ENCODE measurements at places on chromosomes 6 and 20. TPM values are rescaled to one million over a fixed set of nuclear protein-coding genes. Genes with fewer than 3 reads are reported as not detected.
A peak's percentile ranks its signal among the peaks of the same experiment; 100 is the strongest.

GRCh38 chr6:106519460-106520394 is 109.6 kb downstream of the RTN4IP1 start:
- peak; percentile 92 for DNase-seq

COL21A1 gene
- total RNA-seq = not detected

USP49 gene
- total RNA-seq = 6.3 TPM

- DNase-seq = no peak
Measured at GRCh38 chr6:157937916-157938315, 43.7 kb upstream of the SYNJ2 start.

- no peak for DNase-seq
Measured at GRCh38 chr6:157232161-157232895, 91.0 kb downstream of the TMEM242 start.

ERVFRD-1 gene
- total RNA-seq = not detected

Data from activated CD4-positive, alpha-beta T cell treated with anti-CD3 and anti-CD28 coated beads, Interleukin-2, amount 10 ng/mL, durations not matched to agents 24 days and 14 days (primary cell).